ENCODE measurements at places on chromosomes 12 and 14. TPM values are rescaled to one million over a fixed set of nuclear protein-coding genes. Genes with fewer than 3 reads are reported as not detected.

- no peak for DNase-seq
These were observed 2.6 kb upstream of the PPP1R1A start for GRCh38 chr12:54590978-54591591.

DNA sequence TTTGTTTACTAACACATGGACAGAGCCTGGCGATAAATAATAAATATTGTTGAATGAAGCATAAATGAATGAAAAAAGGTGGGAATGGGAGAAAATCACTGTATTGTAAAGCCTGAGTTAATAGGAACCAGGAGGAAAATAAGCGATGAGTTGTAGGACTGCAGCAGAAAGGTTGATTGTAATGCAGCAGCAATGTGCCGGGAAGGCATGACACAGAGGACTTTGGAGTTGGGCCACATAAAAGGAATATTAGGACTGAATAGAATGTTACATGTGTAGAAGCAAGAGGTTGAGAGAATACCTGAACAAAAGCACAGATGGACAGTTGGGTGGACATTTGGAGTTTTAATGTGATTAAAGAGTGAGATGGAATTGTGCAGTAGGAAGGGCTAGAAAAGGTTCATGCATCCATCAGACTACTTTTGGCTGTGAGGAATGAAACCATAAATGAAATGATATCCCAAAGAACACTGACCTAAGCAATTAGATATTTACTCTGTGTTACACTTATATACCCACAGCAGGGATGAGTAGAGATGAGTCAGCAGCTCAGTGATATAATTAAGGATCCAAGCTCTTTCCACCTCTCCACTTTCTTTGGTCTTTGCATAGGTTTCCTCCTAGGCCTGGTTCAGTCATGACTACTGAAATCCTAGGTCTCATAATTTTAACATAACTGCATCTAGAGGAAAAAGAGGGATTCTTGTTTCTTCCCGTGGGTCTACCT is 55.4 kb downstream of the CCER1 start:
- DNase-seq: no peak

- DNase-seq: no peak
These were observed 240.9 kb downstream of the TMEM121 start for GRCh38 chr14:105767315-105767714.

- no peak for DNase-seq
These were observed 46.1 kb downstream of the ARL1 start for GRCh38 chr12:101361455-101361854.

DNA sequence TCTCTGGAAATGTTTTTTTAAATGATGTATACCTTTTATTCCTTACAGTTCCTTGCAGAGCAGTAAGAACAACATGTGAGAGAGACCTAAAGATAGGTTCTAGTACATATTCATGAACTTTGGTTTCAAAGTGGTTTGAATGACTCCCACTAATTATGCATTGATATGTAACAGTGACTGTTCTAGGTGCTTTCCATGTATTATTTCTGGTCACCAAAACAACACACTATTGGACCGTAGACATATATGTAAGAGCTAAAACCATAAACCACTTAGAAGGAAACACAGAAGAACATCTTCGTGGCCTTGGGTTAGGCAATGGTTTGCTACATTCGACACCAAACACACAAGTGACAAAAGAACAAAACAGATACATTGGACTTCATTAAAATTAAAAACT is 37.9 kb downstream of the SOX5 start:
- no peak for DNase-seq

GRCh38 chr12:27060740-27061139 is 21.6 kb downstream of the C12orf71 start:
- DNase-seq: no peak

- DNase-seq: no peak
These were observed 100.8 kb downstream of the ADGRD1 start for GRCh38 chr12:131054345-131055092.

DNA sequence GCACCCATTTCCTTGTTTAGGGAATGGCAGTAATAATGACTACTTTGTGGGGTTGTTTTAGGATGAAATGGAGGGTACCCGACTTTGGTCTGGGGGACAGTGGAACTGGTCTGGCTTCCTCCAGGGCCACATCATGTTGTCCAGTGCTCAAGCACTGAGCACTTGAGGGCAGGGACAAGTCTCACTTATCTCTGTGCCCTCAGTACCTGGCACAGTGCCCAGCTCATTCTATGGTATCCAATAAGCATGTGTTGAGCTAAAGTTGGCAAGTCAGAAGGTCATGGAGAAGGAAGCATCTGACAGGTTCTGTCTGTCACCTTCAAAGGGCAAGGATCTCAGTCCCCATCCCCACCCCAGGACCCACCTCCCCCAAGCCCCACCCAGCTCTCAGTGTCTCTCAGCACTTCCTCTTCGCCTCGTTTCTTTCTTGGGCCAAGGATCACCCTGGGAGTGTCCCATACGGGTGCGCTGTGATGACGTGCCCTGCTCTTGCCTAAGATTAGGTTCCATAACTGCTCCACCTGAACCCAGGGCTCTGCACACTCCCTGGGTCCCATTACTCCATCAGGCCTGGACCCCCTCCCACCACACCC is 24.3 kb upstream of the TMEM106C start:
- no peak for DNase-seq

GRCh38 chr12:29088611-29089219 is 60.4 kb upstream of the FAR2 start:
- peak; percentile 22 for DNase-seq

GRCh38 chr12:25254271-25254880 is 3.6 kb upstream of the KRAS start:
- no peak for DNase-seq

GRCh38 chr12:24055747-24056146 is 106.3 kb upstream of the SOX5 start:
- DNase-seq: no peak

- DNase-seq: no peak
These were observed 33.4 kb downstream of the LRTM2 start for GRCh38 chr12:1853716-1854115.

GRCh38 chr14:84084056-84084630 is 1445.8 kb upstream of the FLRT2 start:
- no peak for DNase-seq

- DNase-seq: no peak
These were observed 17.9 kb upstream of the CCDC85C start for GRCh38 chr14:99621948-99622347.

DNA sequence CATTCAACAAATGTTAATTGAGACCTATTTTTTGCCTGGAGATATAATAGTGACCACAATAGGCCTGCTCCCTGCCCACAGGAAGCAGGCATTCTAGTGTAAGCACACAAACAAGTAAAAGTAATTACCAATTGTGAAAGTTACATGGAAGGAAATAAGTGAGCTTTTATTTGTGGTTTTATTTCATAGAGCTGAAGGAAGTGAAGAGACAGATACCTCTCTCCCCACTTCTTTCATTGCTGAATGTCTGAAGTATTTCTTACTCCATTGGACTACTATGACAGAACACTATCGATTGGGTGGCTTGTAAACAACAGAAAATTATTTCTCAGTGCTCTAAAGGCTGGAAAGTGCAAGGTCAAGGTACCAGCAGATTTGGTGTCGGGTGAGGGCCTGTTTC is 183.5 kb downstream of the PRKCH start:
- DNase-seq: no peak

GRCh38 chr14:20388159-20388558 is 25.1 kb downstream of the TEP1 start:
- no peak for DNase-seq

GRCh38 chr14:70190156-70190555 is 1.4 kb upstream of the SLC8A3 start:
- no peak for DNase-seq

DNA sequence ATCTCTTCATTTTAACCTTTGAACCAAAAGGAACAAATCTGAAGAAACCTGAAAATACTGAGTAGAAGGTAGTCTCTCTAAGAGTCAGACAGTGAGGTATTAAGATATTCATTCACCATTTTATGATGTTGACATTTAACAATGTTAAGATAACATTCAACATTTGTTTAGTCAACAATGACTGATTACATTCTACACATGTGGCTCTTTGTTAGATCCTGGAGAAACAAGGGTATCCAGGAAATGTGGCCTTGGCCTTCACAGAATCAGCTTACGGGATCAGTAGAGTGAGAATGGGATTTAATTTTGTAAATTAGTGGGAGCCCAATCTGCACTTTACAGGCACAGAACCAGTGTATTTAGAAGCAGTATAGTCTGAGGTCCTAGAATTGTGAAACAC is 355.5 kb downstream of the KCNH5 start:
- no peak for DNase-seq

STYK1 gene
- not detected for polyA plus RNA-seq

RNASE7 gene
- polyA plus RNA-seq: not detected

FAM186B gene
- 0.16 TPM for polyA plus RNA-seq

AKAP3 gene
- 0.24 TPM for polyA plus RNA-seq

KCNA5 gene
- polyA plus RNA-seq: not detected

SAMD15 gene
- 1.7 TPM for polyA plus RNA-seq

RERG gene
- 0.84 TPM for polyA plus RNA-seq

PZP gene
- polyA plus RNA-seq: not detected

Data from SK-N-SH (cell line).